CD4-positive, alpha-beta T cell treated with Interleukin-15 for 4 hours (primary cell): ENCODE measurements at places on chromosomes 6 and 20.

GRCh38 chr20:64149809-64150560 lies 14.3 kb upstream of the MYT1 start:
- no peak for DNase-seq

DNA sequence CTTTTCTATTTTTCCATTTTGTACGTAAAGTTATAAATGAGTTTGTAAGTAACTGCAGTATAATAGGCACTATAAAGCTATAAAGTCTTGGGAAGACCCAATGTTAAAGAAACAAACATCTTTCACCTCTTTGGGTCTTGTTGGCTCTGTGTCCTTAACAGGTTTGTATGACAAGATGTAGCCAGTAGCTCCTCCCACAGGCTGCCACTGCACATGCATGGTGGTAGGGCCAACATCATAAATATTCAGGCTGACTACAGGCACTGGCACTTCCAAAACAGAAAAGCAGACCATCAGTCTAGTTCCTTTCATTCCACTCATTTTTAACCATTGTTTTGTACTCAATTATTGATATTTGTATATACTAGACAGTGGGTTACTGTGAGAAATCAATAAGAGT lies 59.9 kb downstream of the COL12A1 start:
- DNase-seq = no peak

- no peak for DNase-seq
Measured at GRCh38 chr20:61949714-61950640, 115.7 kb downstream of the TAF4 start.

GRCh38 chr6:70901324-70901723 lies 55.5 kb downstream of the B3GAT2 start:
- DNase-seq = no peak

- DNase-seq = no peak
Measured at GRCh38 chr6:141726248-141726647, 406.5 kb upstream of the GJE1 start.

DNA sequence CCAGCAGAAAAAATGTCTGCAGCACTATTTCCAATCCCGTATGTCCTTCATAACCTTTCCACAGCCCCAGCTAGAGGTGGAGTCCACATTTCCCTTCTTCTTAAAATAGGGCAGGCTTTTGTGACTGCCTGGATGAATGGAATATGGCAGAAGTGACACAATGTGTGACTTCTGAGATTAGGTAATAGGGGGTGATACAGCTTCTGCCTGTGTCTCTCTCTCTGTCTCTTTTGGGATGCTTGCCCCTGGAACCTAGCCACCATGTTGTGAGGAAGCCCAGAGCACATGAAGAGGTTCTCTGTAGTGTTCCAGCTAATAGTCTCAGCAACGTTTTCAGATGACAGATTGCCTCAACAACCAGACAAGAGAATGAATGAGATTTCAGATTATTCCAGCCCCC lies 51.4 kb downstream of the CLIC5 start:
- no peak for DNase-seq

- no peak for DNase-seq
Measured at GRCh38 chr6:79302341-79302740, 67.9 kb upstream of the HMGN3 start.
